ENCODE measurements at places on chromosomes 16 and 17.

- peak; percentile 47 for DNase-seq
Measured at GRCh38 chr17:64491034-64491860, 5.6 kb downstream of the POLG2 start.

- no peak for DNase-seq
Measured at GRCh38 chr16:67760956-67761230, 41.8 kb upstream of the GFOD2 start.

DNA sequence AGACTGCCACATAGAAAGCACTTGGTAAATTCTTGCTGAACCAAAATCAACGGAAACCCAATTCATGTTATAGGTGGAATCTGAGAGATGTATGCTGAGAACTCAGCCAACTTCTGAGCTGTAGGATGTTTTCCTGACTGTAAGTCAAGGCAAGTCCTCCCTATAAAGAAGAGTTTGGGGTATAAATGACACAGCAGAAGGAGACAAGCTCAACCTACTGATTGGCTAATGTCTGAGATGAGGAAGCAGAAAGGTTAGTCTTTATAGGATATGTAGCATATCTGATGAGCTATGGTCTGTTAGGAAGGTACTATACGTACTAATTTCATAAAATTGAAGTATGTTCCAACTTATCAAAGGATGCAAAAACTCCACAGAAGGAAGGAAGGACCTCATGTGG, 99.5 kb downstream of the XYLT1 start:
- DNase-seq: no peak

GRCh38 chr17:66405836-66406677, 103.6 kb downstream of the PRKCA start:
- no peak for DNase-seq

- no peak for DNase-seq
Measured at GRCh38 chr16:75580-76501, 2.2 kb upstream of the MPG start.

- no peak for DNase-seq
Measured at GRCh38 chr16:119295-119694, 19.2 kb downstream of the NPRL3 start.

GRCh38 chr17:16215002-16215272, 397 bp downstream of the NCOR1 start:
- DNase-seq: no peak

GRCh38 chr17:80116276-80116920, 15.0 kb downstream of the GAA start:
- no peak for DNase-seq

- DNase-seq: no peak
Measured at GRCh38 chr16:13098536-13098935, 197.1 kb downstream of the SHISA9 start.

- no peak for DNase-seq
Measured at GRCh38 chr17:42055027-42055426, 4.6 kb upstream of the C17orf113 start.

DNA sequence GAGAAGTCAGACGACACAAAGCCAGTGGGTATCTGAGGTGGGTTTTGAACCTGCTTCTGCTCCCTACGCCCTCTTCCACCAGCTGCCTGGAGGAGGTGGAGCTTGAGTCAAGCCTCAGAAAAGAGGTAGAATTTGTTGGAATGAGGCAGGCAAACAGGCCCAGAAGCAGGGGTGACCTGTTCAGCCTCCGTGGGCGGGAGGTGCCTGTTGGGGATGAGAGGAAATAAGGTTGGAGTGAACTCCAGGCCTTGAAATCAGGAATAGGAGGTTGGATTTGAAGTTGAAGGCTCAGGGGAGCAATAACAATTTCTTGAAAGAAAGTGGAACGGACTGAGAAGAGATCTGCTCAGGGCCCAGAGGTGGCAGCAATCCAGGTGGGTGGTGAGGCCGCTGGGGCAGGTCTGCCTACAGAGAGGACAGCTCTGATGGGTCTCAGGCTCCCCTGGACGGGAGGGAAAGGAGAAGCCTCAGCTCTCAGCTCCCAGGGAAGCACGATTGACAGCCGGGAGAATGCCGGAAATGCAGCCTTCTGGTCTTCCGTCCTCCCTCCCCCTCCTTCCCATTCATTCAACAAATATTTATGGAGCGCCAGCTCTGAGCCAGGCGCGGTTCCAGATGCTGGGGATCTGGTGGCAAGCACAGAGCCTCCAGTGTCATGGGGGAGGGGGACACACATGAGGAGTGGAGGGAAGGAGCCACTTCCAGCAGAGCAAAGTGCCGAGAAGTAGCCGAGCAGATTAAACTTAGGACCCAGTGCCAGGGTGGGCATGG, 61.9 kb upstream of the CIBAR2 start:
- no peak for DNase-seq

GRCh38 chr17:4143563-4144421, 795 bp downstream of the CYB5D2 start:
- peak; percentile 85 for DNase-seq

DNA sequence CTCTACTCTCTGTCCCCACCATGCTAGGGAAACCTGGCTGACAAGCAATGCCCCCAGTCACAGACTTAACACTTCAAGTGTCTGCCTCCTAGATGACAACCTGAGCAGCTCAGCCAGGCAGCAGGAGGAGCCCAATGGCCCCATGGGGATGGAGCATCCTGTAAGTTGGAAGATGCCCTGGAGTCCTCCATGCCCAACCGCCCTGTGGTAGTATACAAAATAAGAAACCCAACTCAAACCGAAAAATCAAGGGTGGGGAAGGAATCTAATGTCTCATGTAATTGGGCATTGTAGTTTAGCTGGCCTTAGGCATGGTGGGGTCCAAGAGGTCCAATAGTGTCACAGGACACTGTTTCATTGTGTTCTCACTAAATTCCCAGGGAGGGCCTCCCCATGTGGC, 104.0 kb downstream of the AIPL1 start:
- DNase-seq: no peak

- DNase-seq: no peak
Measured at GRCh38 chr17:65332375-65332774, 195.2 kb downstream of the RGS9 start.

GRCh38 chr16:72961863-72962262, 86.1 kb downstream of the ZFHX3 start:
- no peak for DNase-seq

DNA sequence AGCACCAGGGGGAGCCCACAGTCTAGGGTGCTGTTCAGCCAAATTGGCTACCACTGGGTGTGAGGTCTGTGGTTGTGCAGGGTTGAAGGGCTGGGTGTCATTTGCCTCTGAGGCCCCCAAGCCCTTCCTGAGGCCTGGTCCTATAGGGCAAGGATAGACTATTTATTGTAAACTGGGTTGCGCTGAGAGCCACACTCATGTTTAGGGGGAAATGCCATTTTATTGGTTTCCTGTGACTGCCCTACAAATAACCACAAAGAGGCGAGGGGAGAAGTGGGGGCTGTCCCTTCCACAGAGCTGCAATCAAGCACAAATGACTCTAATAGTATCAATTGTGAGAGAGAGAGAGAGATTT, 3.6 kb upstream of the ZCCHC14 start:
- no peak for DNase-seq

- no peak for DNase-seq
Measured at GRCh38 chr17:53191878-53192277, 630.8 kb upstream of the KIF2B start.

- DNase-seq: no peak
Measured at GRCh38 chr16:88806491-88807111, 3.0 kb downstream of the CDT1 start.

- no peak for DNase-seq
Measured at GRCh38 chr17:56230660-56231059, 77.4 kb downstream of the ANKFN1 start.

- DNase-seq: no peak
Measured at GRCh38 chr17:63587770-63588169, 12.9 kb upstream of the TACO1 start.

GRCh38 chr17:17511881-17512858, 16.0 kb upstream of the RASD1 start:
- no peak for DNase-seq

GRCh38 chr17:65438708-65439294, 122.6 kb downstream of the AXIN2 start:
- DNase-seq: no peak

GRCh38 chr16:8863594-8864424, 5.0 kb downstream of the CARHSP1 start:
- DNase-seq: no peak

DNA sequence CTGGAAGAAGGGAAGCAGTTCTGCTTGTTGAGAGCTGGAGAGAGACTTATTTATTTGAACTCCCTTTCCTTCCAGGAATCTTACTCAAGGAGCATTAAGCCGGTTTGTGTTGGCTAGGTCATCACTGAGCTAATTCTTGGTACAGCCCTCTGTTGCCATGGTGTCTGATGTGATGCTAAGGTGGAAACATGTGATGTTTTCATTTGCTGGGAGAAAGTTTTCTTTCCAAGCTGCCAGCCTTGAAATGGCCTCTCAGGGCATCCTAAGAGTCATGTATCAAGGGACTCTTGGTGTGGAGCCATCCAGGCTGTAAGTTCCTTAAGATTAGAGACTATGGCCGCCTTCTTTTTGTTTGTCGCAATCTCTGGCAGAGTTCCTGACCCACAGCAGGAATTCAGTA, 4.2 kb downstream of the PSKH1 start:
- no peak for DNase-seq

DNA sequence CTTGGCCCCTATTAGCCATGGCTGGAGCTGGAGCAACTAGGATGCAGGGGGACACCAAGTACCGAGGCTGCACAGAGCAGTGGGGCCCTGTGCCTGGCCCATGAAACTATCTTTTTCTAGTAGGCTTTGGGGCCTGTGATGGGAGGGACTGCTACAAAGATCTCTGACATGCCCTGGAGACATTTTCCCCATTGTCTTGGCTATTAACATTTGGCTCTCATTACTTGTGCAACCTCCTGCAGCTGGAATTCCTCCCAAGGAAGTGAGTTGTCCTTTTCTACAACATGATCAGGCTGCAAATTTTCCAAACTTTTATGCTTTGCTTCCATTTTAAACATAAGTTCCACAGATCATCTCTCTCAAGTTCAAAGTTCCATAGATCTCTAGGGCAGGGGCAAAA, 174.7 kb upstream of the ANKFN1 start:
- no peak for DNase-seq

DNA sequence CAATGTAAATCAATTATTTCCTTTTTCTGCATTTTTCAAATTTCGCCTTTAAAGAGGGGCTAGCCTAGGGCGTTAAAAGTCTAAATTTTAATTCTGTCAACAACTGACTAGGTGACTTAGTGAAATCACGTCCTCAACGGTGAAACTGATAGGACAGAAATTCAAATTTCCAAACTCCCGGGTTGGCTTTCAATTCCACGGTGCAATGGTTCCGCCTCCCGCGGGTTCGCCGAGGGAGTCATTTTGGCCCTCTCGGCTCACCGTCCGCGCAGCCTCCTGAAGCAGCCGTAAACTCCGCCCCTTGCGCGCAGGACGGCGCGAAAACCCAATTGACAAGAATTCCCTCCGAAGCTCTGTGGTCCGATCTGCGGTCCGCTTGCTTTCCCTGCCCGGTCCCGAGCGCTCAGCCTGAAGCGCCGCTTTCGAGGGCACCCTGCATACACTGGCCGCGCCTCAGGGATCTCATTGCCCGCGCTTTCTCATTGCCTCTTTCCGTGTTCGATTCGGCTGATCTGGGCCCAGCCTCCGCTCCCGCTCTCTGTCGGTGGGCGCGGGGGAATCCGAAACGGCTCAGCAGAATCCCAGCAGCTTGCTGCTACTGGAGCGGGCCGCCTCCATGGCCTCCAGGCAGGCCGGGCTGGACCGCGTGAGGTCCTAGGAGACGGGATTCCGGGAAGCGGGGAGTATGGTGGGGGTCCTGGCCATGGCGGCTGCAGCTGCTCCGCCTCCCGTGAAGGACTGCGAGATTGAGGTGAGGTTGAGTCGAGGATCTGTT, at the start of gene ATAD5:
Gene ATAD5 (plus strand): TSS at position 304 of the 775 bp plus-strand sequence. CDS start 382 bp downstream, at position 686.
- DNase-seq: peak; percentile 87

DNA sequence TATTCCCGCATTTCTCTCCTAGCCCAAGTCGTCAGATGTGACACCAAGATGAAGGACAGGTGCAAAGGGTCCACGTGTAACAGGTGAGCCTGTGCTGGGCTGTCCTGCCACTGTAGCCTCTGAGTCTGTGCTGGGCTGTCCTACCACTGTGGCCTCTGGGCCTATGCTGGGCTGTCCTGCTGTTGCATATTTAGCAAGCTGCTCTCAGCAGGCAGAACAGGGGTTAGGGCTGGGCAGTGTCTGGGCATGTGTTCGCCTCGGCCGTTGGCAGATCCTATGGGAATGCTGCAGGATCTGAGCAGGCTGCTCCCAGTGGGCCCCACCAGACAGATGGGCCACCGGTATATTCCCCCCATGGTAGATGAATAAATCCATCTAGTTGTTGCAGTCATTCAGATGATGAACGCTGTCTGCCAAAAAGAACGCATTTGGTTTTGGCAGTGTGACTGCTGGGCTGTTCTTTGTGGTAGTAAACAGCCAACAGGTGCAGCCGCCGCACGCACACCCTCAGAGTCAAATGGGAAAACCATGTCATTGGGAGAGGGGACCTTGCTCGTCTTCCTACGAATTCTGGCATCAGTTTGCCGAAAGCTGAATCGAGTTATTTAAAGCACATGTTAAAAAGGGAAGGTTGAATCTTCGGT, 49.2 kb downstream of the CRISPLD2 start:
- no peak for DNase-seq

DNA sequence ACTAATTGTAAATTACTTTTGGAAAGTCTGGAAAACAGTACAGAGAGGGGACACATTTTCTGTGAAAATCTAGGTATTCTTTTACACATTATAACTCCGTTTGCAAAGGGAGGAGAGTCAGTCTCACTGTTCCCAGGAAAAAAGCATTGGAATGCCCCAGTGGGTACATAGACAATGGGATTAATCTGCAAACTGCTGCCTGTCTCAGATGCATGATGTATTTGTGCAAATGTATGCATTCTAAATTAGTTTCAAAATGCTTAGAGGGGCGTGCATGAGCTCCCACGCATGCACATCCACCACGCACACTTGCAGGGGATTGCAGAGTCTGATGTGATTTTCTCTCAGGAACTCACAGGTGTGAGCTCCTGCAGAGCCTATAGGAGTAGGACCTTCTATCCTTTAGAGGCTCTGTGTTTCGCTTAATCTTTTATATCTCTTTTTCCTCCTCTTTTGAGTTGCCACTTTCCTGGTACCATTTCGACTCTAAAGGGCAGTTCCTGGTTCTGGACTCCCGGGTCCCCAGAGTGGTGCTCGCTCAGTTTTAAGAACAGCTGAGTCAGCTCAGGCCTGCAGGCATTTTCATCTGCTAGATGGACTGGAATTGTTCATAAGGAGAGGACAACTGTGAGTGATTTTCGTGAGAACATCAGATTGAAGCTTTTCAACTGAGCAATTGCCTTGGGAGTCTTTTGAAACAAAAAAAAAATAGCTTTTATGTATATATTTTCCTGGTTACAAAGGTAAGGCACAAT, 1.1 kb downstream of the BCO1 start:
- no peak for DNase-seq

- DNase-seq: no peak
Measured at GRCh38 chr16:17556276-17557052, 85.7 kb upstream of the XYLT1 start.

GRCh38 chr17:65850486-65850885, 289.0 kb upstream of the AXIN2 start:
- DNase-seq: no peak

DNA sequence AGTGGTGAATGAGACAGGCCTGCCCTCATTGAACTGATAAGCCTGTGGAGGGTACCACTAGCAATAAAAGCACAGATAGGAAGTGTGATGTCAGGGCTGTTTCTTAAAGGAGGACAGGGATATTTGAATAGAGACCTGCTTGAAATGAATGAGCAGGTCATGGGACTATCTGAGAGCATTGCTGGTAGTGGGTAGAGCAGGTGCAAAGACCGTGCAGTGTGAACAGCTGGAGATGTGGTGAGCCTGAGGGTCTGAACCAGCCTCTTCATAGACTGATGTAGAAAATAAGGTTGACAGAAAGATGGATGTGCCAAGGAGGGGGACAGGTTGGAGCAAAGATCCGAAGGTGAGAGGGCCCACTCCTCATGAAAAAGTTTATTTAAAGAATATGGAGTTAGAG, 2.4 kb downstream of the NUP93 start:
- no peak for DNase-seq

All from stimulated activated CD4-positive, alpha-beta T cell treated with anti-CD3 and anti-CD28 coated beads, Interleukin-2, amount 100 ng/mL, for 48 hours (primary cell).